Inflammatory macrophage treated with lipopolysaccharide for 4 hours (primary cell): ENCODE measurements at places on chromosomes 11 and 22.

DNA sequence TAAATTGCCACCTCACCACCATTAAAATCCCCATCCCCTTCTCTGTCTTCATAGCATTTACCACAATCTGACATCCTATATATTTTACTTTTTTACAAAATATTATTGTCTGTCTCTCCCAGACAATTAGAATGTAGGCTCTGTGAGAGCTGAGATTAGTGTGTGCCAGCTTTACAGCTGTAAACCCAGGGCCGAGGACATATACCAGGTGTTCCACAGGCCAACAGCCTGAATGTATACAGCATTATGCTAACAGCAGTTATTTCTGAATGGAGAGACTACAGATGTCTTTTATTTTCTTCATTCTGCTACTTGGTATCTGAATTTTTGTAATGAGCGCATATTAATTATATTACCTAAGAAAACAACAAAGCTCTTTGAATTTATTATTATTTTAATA lies 36.7 kb downstream of the FZD4 start:
- DNase-seq: no peak

- no peak for DNase-seq
These were observed 25.5 kb upstream of the CYP2D6 start for GRCh38 chr22:42156121-42156520.

DNA sequence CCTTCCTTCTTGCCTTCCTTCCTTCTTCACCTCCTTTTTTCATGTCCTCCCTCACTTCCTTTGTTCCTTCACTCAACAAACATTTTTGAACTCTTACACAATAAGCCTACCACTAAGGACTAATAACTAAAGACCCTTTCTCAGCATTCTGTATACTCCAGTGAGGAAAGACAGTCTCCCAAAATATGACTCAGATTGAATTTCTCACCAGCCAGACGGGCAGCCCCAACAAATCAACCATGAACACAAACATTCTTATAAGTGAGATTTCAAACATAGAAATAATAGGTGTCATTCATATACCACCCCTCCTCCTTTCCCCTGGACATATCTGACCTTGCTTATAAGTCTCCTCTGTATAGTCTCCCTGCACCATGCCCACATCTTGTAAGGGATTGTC lies 1079.7 kb downstream of the OPCML start:
- DNase-seq: no peak

- DNase-seq: no peak
These were observed 34.5 kb downstream of the SPATA19 start for GRCh38 chr11:133810766-133811165.

GRCh38 chr11:67445515-67445914 lies 2.2 kb upstream of the CORO1B start:
- no peak for DNase-seq

- DNase-seq: peak; percentile 41
These were observed 230.4 kb downstream of the ST3GAL4 start for GRCh38 chr11:126585774-126586491.

DNA sequence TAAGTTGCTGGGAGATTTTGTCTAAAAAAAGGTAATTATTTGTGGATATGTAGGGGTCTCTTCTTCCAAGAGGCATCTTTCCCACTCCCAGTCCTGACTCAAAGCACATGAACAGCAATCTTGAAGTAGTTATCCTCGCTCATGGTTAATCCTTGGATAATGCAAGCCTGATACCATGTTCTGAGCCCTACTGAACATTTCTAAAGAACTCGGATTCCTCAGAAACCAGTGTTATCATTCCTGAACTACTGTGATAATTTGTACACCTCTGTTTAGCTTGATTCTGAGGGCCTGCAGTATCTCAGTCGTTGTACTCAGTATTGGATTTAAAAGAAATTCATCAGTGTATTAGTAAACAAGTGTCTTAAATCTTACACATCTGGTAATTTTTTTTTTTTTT lies 22.3 kb upstream of the RCE1 start:
- DNase-seq: no peak

DNA sequence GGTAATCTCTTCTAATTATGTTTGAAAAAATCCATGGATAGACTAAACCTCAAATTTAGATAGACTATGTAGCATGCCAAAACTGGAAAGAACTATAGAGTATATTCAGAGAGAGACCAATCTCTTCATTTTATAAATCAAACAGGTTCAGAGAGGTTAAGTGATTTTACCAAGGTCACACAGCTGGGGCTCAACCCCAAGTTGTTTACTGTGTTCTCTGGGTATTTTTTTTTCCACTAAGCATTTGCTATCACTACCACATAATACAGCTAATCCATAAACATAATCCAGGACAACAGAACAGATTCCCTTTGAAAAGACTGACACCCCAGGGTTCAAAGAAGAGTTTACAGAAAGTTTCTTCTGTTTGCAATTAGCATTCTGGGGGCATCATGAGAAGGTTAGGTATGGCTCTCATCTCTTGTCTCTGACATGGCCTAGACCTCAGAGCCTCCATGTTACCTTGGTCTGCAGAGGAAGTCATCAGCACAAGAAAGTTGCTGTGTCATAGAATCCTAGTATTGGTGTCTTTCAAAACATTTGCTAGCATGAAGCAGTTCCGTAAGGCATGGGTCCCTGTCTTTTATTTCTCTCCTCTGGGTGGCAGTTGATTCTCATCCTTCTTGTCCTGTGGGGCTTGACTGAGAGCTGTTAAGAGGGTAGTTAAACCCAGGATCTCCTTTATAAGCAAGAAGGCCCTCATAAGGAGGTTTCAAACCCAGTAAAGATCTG lies 94.5 kb upstream of the HSD17B12 start:
- DNase-seq: no peak

GRCh38 chr11:28009996-28010395 lies 98.0 kb downstream of the KIF18A start:
- DNase-seq: no peak

DNA sequence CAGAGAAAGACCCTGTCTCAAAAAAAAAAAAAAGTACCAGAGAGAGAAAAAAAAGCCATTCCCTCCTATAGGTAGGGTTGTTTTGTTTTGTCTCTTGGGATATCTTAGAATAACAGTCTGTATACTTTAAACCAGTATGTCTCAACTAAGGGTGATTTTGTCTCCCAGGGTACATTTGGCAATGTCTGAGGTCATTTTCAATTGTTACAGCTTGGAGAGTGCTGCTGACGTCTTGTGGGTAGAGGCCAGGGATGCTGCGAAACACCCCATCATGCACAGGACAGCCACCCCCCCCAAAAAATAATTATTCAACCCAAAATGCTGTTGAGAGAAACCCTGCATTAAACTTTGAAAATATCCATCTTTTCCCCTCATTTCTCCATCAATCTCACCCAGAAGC lies 56.1 kb upstream of the CRTAM start:
- DNase-seq: peak; percentile 81

DNA sequence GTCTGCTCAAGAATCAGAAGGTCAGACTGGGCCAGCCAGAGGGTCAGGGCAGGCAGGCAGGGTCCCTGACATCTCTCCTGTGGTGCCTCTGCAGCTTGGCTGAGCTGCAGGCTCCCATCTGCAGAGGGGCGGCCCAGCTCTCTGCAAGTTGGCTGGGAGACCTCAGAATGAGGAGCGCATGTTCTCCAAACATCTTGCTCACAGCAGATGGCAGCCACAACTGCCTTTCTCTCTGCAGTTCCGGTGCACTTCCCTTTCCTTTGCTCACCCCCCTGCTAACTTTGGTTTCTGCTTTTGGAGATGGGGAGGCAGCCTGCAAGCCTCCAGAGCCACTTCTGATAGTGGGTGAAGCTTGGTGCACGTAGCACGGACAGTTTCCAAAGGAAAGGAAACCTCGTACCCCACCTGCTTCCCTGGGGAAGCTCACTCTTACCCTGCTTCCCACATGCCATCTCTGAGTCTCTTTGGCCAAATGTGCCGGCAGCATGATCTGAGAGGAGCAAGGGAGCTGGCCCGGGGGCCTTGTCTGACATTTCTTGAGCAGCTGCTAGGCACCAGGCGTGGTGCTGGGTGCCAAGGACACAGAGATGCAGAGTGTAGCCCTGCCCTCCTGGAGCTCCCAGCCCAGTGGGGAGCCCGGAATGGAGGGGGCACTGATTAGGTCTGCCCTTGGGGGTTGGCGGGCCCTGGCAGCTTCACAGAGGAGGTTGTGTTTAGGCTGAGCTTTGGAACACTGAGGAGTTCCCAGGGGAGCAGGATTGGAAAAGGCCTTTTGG lies 18.2 kb downstream of the DAGLA start:
- peak; percentile 67 for DNase-seq

DNA sequence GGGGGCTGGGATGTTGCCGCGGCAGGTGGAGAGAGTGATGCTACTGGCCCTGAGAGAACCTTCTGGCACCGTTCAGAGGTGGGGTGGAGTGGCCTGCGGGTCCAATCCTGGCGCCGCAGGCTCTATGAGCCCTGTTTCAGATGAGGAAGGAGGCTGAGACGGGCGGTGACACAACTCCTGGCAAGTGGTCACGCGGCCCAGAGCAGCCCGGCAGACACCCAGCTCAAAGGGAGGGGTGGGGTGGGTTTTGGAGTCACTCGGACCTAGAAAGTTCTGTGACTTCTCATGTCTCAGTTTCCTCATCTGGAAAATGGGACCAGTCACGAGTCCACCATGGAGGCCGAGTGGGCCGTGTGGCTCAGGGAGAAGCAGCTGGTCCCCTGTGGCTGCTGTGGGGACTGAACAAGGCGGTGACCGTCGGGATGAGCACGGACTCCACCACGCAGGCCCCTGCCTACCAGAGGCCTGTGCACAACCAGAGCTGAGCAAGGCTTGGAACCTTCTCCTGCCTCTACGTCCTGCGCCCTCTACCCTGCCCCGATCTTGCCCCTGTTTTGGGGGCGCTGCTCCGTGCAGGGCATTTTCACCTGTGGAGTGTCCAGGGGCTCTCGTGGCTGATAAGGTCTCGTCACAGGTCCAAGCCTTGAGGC lies 3.7 kb downstream of the TSPO start:
- DNase-seq: peak; percentile 81

- DNase-seq: no peak
These were observed 123.9 kb downstream of the MRTFA start for GRCh38 chr22:40512426-40513136.

- DNase-seq: no peak
These were observed 12.1 kb downstream of the RNH1 start for GRCh38 chr11:494761-495536.

DNA sequence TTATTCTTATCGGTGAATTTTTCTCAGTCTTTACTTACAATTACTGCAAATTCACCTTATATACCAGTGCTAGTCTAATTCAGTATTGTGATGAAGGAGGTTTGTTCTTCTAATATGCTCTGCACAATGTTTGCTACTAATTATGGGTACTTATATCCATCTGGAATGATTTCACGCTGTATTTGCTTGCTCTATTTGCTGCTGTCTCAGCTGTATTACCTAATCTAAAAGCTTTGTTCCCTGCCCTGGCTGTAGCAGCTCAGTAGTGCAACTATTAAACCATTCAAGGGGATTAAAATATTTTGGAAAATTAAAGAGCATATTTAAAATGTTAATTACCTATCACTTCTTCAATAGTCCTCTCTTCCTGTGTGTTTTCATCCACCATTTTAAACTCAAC lies 375.3 kb downstream of the LUZP2 start:
- no peak for DNase-seq

DNA sequence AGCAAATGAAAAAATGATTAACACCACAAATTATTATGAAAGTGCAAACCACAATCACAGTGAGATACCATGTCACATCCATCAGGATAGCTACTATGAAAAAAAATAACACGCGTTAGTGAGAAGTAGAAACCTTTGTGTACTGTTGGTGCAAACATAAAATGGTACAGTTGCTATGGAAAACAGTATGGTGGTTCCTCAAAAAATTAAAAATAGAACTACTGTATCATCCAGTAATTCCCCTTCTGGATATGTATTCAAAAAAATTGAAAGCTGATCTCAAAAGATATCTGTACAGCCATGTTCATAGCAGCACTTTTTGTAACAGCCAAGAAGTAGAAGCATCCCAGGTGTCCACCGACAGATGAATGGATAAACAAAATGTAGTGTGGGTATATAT lies 43.4 kb downstream of the CCDC81 start:
- peak; percentile 48 for DNase-seq

DNA sequence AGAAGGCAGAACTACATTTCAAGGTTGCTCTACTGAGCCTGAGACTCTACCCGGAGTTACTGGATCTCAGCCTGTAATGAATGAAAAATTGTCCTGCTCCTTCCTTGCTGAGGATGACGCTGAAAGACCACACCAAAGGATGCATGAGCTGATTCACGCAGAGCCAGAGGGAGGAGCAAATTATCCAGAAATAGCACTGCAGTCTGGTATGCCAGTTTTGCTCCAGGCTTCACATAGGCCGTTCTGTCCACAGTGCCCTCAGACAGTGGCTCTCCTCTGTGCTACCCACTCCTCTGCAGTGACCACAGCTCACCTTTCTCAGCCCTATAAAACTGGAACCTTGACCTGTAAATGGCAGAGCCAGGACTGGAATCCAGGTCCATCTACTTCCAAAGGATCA lies 79.3 kb upstream of the GALNT18 start:
- no peak for DNase-seq

DNA sequence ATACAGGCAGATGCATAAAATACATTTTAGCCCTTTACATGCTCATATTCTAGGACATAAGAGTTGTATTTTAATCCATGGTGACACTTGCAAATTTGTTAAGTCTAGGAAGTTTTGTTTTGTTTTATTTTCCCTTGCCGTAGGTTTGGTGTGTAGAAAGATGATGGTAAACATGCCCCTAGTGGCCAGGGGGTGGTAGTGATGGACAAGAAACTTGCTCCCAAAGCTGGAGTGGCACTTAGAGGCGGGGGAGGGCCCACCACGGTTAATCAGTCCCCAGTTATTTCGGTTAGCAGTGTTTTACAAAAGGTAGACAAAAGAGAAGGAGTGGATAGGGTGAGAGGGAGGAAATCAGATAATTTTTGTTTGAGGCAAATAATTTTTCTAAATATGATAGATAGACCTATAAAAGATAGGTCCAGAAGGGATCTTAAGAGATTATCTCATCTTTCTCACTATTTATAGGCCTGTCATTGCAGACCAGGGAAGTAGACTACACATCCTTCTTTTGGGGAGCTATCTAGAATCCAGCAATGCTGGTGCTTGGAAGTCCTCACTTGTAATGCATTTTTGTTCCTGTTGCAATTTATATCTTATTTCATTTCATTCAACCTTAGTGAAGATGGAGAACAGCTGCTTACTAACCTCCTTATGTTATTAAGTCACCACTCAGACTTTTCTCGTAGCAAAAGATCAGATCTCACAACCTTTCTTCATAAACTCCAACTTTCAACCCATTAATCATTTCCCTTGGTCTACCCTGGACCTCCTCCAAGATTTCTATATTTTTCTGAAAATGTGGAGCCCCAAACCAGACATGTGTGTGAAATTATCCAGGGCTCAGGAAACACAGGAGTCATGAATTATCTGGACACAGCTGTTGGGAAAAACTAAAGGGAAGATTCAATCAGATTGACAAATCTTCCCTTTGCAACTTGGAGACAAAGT lies 5.9 kb upstream of the BDNF start:
- no peak for DNase-seq

GRCh38 chr11:17498058-17498457 lies 21.4 kb upstream of the ABCC8 start:
- DNase-seq: no peak

GRCh38 chr11:127454856-127455255 lies 454.3 kb upstream of the KIRREL3 start:
- no peak for DNase-seq

GRCh38 chr11:18727479-18728236 lies 1.7 kb upstream of the IGSF22 start:
- DNase-seq: peak; percentile 30

- DNase-seq: no peak
These were observed 36.5 kb downstream of the SYTL2 start for GRCh38 chr11:85774256-85775101.
